ENCODE measurements at places on chromosomes 3 and 15. TPM values are rescaled to one million over a fixed set of nuclear protein-coding genes. Genes with fewer than 3 reads are reported as not detected.
A peak's percentile ranks its signal among the peaks of the same experiment; 100 is the strongest.

ANKUB1 gene
- 2.9 TPM for polyA plus RNA-seq

TMEM207 gene
- polyA plus RNA-seq, result not detected

LRRC31 gene
- not detected for polyA plus RNA-seq

GOLGA8G gene
- not detected for polyA plus RNA-seq

CPA3 gene
- 0.35 TPM for polyA plus RNA-seq

TM4SF4 gene
- polyA plus RNA-seq, result not detected

RARB gene
- 1.1 TPM for polyA plus RNA-seq

C3orf20 gene
- not detected for polyA plus RNA-seq

AADACL2 gene
- polyA plus RNA-seq, result 0.04 TPM

SERINC4 gene
- polyA plus RNA-seq, result 0.15 TPM

AGBL1 gene
- 1.9 TPM for polyA plus RNA-seq

PGBD4 gene
- polyA plus RNA-seq, result 5.0 TPM

JMJD7 gene
- 6.4 TPM for polyA plus RNA-seq

LPP gene
- 2.6 TPM for polyA plus RNA-seq

- DNase-seq, result no peak
Observed at GRCh38 chr3:177976866-177977265, 559.4 kb upstream of the KCNMB2 start.

DNA sequence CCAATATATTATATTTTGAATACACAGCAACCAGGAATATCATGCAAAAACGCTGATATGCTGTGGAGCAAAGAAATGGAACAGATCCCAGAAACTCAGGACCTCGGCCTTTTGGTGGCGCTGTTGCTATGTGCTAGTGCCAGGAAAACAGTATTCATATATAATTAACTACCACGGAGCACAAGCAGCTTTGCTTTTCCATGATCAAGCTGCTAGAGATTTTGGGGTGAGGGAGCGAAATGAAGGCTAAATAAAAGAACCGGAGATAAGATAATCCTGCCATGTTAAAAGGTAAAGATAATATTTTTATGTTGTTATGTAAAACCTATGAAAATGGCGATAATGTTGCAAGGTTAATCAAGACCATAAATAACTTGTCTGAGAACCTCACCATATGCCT lies 157.7 kb upstream of the FAM3D start:
- no peak for DNase-seq

GRCh38 chr3:117306299-117306698 lies 596.7 kb downstream of the TUSC7 start:
- DNase-seq, result no peak

GRCh38 chr3:60064210-60065178 lies 1014.7 kb upstream of the CFAP20DC start:
- no peak for DNase-seq

DNA sequence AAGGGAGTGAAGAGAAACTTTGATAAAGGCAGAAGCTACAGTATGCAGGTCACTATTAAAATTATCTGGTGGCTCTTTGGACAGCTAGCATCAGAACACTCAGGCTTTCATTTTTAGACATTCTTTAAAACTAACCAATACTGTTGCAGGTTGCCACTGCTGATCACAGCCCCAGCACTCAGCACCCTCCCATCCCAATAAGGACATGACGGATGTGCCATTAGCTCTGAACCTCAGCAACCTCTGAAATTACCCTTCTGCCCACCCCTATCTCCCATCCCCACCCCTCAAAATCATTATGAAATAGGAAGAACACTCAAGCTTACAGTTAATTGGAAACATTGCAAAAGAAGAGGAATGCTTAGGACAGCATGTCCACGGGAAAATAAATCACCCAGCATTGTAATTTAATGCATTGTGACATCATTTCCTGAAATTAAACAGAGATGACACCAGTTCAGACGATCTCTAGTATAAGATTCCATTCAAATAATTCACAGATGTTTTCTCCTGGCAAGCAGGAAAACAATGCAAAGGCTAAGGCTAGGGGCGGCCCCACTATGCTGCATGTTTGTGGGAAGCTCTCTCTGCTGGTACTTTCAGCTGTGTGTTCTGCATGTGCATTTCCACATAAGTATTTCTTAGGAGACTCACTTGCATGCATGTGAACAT lies 71.6 kb downstream of the MEIS2 start:
- DNase-seq, result no peak

GRCh38 chr15:55764398-55764797 lies 21.4 kb upstream of the PRTG start:
- no peak for DNase-seq

- DNase-seq, result no peak
Observed at GRCh38 chr15:67406257-67406861, 114.6 kb upstream of the C15orf61 start.

GRCh38 chr3:184145751-184146270 lies 9.4 kb upstream of the DVL3 start:
- DNase-seq, result no peak

DNA sequence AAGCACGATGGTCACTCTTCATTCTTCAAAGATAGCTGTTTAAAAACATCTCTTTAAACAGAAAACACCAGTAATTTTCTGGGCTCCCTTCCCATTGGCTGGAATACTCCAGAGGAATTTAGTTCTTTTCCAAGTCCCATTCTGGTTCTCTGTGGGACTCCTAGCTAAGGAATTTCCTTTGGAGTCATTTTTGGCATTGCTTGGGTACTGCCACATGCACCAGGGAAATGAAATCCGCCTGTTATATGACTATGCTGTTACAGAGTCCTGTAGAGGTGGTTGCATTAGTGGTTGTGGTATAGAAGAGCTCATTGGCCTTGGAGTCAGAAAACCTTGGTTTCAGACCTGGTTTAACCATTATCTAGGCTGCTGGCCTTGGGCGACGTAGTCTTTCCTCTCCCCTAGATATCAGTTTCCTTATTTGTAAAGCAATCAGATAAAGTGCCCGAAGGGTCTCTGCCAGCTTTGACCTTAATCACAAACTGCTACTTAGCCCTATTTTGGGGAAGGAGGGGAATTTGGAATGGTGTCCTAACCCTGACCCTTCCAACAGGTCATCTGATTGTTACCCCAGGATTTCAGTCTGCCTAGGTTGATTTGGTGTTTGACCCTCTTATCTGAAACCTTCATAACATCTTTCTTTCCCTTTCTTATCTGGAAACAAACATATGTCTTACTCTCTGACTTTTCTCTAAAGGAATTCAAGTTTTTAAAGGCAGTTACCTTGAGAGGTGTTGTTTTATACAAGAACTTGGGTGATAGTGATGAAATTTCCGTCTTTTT lies 13.4 kb downstream of the RTP1 start:
- no peak for DNase-seq

GRCh38 chr15:96818861-96819260 lies 488.4 kb downstream of the NR2F2 start:
- DNase-seq, result no peak

DNA sequence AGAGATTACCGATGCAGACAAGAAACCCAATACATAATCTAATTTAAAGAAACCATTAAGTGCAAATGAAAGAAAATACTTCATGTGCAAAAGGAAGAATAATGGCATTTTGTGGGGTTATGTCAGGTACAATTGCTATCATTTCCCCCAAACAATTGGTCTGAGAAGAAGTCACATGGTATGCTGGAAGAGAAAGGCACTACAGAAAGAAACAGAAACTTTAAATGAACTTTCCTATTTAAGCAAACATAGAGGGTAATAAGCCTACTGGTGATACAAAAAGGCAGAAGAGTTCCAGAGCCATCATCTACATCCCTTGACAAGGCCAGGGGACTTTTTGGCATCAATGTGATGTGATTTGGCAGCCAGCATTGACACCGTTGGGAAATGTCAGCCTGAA lies 302.4 kb upstream of the WNT5A start:
- DNase-seq, result no peak

DNA sequence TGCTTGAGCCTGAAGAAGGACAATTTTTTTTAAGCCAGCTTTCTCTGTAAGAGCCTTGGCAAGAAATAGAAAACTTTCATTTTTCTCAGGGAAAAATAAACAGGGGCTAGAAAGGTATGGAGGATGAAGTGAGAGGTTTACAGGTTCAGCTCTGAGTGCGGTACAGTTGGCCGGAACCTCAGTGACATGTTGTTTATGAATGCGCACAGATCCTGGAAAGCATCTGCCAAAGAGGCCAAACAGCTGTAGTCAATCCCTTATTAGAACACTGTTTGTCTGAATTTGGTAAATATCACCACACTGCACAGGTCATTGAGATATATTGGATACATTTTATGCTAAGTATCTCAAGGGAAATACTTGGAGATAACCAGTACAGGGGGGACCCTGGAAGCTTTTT lies 561.8 kb upstream of the MDFIC2 start:
- no peak for DNase-seq

- DNase-seq, result no peak
Observed at GRCh38 chr15:47364230-47365141, 352.8 kb upstream of the SEMA6D start.

DNA sequence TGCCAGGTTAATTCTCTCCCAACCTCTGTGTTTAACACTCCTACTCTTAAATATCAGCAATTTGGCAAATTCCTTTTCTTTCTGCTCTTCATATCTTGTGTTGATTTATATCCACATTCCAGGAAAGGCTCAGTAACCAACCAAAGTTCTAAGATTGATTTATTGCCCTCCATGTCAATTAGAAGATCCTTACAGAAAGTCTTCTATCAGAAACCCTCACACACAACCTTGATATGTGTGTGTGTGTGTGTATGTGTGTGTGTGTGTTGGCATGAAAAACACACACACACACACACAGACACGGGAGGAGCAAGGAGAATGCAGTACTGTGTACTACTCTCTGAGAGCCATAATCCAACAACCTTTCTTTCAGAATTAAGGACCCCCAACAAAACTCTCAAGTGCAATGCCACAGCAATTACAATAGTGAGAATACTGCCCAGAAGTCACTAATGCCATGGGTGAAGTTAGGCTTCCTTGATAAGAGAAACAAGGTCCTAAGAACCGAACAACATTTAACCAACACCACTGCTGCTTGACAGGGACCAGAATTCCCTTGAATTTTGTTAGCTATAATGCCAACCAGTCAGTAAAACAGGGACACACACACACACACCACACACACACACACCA lies 1.1 kb downstream of the LSAMP start:
- DNase-seq, result no peak

- DNase-seq, result peak; percentile 26
Observed at GRCh38 chr3:20340324-20340928, 154.4 kb upstream of the SGO1 start.

- no peak for DNase-seq
Observed at GRCh38 chr15:34124651-34125050, 22.8 kb downstream of the PGBD4 start.

- DNase-seq, result no peak
Observed at GRCh38 chr15:79140846-79141570, 50.4 kb upstream of the RASGRF1 start.

DNA sequence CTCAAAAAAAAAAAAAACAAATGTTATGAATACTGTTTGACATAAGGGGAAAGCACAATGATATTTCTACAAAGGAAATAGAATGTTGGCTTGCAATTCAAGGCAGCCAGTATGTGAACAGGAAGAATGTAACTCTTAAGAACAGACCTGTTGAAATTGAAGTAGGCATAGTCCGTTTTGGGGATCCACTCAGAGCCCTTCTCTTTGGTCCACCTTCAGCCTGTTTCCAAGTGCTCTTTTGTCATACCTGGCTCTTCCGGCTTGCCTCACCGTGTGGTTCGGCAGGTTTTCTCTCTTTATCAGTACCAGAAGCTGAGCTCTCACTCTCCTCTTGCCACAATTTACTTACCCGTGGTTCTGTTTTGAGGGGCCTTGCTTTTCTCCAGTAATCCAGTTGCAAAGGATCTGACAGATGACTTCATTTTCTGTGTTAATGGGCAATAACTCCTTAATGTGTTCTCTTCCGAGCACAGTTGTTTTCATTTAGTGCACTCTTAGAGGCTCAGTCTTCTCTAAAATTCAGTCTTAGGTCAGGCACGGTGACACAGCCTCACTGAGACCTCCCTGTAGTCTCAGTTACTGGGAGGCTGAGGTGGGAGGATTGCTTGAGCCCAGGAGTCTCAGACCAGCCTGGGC lies 6.7 kb downstream of the ABHD17C start:
- DNase-seq, result no peak
